ENCODE measurements at places on chromosomes 2 and 18. TPM values are rescaled to one million over a fixed set of nuclear protein-coding genes. Genes with fewer than 3 reads are reported as not detected.
A peak's percentile ranks its signal among the peaks of the same experiment; 100 is the strongest.

DNA sequence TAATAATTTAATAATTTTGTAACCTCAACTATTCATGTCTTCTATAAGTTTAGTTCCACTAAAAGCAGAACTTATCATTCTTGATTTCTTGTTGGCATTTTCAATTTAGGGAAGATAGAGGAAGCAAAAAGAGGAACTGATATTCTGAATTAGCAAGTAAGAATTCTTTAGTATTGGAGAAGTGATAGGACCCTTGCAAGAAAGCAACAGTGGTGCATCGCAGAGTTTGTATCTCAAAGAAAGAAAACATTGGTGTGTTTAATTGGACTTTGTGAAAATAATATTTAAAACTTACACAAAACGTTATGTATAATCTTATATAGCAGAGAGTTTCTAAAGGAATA lies 36.5 kb upstream of the TNFRSF11A start:
- no peak for DNase-seq

DNA sequence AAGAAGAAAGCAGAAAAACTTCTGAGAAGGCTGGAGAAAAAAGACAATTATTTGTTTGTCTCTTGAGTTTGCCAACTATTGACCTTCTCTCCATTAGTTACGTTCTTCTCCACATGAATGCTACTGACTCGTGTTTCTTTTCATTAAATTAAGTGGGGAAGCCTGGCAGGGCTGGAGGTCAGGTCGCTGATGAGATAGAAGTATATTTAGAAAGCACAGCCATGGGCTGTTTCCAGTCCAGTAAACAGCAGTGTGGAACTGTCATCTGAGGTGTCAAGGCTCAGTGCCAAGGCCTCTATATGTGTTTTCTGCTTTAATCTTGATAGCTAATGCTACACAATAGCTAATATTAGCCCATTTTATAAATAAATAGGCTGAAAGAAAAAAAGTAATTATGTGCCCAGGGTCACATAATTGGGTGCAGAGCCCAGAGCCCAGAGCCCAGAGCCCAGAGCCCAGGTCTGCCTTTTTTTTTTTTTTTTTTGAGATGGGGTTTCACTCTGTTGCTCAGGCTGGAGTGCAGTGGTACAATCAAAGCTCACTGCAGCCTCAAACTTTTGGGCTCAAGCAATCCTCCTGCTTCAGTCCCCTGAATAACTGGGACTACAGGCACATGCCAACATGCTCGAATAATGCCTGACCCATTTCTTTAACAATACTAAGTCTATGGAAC lies 6.3 kb downstream of the MSGN1 start:
- DNase-seq = peak; percentile 58

- no peak for DNase-seq
Observed at GRCh38 chr18:74797577-74798151, 200.0 kb downstream of the ZNF407 start.

- peak; percentile 93 for DNase-seq
Observed at GRCh38 chr2:235468978-235469655, 24.7 kb upstream of the AGAP1 start.

DNA sequence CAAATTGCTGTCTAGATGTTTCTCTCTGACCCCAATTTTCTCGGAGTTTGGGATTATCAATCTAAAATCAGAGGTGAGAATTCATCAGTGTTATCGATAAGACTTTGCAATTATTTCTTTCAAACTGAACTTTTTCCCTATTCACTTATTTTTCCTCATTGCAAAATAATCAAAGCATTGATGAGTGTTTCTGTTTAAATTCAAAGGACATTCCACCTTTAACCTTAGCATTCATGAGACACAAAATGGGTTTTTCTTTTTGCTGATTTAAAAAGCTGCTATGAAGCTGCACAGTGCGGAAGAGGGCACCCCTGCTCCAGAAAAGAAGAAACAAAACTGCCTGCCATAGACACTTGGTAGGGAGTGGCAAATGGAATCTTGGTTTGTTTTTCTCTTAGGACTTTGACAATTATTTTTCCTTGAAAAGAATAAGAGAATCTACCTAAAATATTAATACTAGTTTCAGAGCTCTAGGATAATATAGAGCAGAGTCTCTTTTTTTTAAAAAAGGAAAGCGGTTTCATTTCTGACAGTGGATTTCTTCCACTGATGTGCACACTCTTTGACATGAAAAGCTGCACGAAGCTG lies 203.4 kb downstream of the TGIF1 start:
- DNase-seq = no peak

DNA sequence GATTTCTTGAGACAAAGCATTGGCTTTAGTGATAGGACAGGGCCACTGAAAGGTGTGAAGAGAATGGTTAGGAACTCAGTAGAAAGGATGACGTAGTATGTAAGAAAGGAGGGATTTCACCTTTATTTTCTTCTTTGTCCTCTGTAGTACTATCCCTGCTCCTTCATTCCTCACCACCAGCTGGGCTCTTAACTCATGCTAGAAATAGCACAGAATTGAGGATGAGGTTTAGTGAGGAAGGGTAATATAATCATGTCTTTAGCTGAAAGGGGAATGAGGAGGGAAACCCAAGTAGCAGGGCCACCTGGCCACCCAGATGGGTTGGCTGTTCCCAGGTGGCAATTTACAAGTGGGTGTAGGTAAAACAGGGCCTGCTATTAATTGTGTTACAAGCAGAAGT lies 15.2 kb downstream of the ACVR2A start:
- DNase-seq = no peak

DNA sequence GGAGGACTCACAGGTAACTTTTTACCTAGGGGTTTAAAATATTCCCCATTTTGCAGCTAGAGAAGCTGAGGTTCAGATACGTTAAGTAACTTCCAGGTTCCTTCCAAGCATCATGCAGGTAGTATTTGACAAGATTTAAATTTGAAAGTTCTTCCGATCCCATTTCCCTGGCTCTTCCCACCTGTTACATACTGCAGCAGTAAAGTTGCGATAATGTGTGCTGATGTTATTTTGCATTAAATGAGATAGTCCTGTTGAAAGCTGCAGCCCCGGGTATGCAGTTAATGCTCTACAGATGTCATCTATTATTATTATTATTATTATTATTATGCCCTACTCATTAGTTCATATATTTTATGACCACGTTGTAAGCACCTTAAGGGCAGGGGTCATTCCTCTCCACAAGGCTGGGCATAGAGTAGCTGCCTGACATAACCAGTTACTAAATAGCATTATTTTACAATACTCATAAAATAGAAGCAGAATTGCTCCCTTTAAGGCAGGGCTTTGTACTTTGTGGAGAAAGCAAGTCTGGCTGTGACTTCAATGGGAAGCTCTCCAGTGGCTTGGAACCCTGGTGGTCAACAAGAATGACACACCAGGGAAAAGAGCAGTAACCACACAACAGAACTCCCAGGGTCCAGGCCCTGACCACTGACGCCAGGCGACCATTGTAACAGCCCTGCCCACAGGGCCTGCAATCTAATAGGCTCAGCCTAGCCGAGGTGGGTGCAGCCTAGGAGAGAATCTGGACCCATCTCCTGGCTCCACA lies 112.0 kb upstream of the STPG4 start:
- no peak for DNase-seq

DNA sequence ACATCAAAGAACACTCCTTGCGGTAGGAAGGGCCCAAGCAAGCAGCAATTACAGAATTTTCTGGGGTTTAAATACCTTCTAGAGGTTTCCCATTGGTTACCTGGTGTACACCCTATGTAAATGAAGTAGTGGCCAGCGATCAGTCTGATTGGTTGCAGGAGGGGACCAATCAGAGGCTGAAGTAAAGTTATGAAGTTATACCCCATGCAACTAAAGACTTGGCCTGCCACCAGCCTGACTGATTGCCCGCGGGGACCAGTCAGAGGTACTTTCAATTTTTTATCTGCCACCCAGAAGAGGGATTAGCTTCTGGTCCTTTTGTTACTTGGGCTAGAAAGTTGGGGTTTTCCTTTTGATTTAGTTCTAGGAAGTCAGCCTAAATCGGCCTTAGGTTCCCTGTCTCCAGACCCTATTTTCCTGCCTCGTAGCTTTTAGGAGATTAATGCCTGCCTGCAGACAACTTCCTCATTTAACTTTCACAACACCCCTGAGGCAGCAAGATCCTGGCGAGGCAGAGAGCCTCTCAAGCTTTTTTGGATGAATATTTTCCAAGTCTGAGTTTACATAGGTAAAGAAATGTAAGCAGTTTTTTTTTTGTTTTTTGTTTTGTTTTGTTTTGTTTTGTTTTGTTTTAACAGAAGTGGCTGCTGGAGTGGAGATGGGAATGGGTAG lies 1.5 kb upstream of the DGUOK start:
- no peak for DNase-seq

DNA sequence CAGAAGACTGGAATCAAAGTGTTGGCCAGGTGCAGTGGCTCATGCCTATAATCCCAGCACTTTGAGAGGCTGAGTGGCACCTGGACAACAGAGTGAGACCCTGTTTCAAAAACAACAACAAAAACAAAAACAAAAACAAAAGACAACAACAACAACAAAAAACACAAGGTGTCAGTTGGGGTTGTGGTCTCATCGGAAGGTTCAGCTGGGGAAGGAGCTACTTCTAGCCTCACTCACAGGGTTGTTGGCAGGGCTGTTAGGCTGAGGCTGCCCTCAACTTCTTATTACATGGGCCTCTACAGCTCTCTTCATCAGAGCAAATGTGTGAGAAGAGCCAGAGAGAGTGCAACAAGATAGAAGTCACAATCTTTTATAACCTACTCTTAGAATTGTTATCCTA lies 34.6 kb upstream of the CAB39 start:
- no peak for DNase-seq

DNA sequence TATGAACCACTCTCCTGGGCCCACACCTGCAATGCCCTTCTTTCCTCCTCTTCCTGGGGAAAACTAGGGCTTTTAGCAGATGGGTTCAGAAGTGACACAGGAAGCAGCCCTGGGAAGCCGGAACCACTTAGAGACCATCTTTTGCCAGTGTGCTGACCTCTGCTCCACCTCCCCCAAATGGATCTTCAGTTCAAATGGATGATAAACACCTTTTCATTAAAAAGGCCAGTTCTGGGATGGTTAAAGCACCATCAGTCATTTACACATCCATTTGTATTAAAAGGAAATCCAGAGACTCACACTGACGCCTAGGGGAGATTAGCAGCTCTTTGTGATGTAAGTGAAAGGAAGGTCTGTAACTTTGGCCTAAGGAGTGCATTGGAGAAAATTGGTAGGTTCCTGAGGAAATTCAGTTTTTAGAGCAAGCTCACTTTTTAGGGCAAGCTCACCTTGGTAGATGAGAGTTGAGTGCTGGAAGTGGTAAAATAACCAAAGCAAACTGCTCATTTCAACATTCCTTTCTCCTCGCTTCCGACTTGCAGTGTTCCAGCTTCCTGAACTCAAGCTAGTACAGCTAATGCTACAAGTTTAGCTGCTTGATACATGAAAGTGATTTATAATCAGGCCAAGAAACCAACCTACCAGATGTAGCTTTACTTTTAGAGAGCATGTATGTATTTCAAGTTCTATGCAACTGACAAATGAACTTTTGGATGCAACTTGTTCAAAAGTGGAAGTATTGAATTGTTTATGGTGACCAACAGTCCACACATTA lies 47.7 kb downstream of the ACTR2 start:
- DNase-seq = no peak

DNA sequence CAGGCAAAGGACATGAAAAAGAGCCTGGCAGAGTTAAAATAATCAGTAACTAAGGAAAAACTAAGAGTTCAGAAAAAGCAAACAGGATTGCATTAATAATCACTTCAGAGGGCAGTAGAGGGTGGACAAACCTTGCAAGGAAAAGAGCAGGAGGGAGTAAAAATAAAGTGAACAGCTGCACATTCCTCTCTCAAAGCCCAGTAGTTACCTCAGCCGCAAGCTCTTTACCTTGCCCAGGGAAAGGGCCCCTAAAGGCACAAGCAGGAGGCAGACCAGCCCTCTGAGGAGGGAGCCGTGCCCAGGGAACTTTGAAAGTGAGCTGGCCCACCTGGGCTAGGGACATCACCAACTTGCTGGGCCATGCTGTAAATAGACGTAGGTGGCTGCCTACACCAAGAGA lies 196.9 kb downstream of the C1D start:
- no peak for DNase-seq

DNA sequence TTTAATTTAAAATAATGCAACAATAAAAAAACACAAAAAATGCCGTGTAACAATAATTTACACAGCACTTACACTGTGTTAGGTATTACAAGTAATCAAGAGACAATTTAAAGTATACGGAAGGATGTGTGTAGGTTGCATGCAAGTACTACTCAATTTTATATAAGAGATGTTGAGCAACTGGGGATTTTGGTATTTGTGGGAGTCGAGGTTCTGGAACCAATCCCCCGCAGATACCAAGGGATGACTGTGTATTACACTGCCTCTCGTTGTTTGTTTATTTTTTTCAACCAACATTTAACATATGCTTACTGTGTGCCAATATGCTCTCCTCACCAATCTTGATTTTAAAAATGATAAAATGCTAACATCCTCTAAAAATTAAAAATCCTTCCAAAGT lies 24.8 kb downstream of the MAP3K2 start:
- DNase-seq = no peak

DNA sequence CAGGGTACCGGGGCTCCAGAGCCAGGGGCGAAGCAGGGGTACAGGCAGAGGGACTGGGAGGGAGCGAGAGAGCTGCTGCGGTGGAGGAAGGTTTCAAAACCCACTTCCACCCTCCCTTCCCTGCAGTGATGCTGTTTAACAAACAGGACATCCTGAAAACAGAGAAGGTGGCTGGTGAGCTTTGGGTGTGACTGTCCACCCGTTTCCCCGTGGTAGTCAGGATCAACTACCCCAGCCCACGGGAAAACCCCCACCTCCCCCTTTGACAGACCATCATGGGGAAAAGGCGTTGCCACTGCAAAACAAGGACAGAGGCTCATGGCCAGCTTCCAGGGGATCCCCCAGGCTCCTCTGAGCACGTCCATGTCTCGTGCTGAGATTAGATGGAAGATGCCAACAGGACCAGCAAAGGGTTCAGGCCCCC lies 12.9 kb downstream of the TMEM185B start:
- DNase-seq = peak; percentile 8

DNA sequence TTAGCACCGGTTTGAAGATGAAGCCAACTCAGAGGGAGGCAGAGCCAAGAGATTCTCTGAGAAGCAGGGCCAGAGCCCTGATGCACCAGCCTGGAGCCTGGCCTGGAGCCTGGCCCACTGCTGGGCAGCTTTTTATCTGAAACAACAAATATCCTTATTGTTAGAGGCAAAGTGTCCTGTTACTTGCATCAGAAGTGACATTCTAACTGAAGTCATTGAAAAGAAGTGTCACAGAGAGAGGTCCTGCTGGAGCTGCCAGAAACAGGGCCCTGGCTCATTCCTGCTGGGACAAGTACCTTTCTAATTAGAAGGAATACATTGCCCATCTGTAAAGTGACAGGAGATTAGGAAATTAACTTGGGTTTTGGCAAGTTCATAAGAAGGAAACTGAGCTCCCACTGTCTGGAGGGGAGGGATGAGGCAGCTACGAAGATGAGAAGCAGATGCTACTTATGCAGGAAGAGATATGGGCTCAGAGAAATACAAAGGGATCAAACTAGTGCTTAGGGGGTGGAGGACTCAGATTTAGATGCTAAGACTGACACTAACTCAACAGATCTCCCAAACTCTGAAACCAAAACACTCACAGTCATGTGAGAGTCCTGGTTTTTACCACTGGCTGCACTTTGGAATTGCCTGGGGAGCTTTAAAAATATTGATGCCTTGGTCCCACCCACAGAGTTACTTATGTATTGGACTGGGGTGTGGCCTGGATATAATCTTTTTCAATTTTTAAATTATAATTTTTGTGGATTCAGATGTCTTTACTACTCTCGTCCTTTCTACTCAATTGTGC lies 11.0 kb upstream of the HK2 start:
- no peak for DNase-seq

The POTEI gene
- not detected for total RNA-seq

The MEP1B gene
- total RNA-seq = not detected

The SYT4 gene
- not detected for total RNA-seq

The UBE2E3 gene
- total RNA-seq = 58.3 TPM

The PID1 gene
- total RNA-seq = 11.8 TPM

The HOXD11 gene
- total RNA-seq = not detected

The AMER3 gene
- total RNA-seq = not detected

The DPYSL5 gene
- not detected for total RNA-seq

The CAVIN2 gene
- 1.8 TPM for total RNA-seq

Measured in osteoblast (primary cell).